T-cell (primary cell): ENCODE measurements at places on chromosomes 4 and X. TPM values are rescaled to one million over a fixed set of nuclear protein-coding genes. Genes with fewer than 3 reads are reported as not detected.

The NXF2 gene
- total RNA-seq, result not detected

GRCh38 chr4:129085472-129085871, 7.9 kb downstream of the SCLT1 start:
- H3K36me3 ChIP-seq, result no peaks in the 10 kb centered on the region
- no peaks in the 10 kb centered on the region for H3K4me1 ChIP-seq
- H3K27me3 ChIP-seq, result no peaks in the 10 kb centered on the region

- no peak overlapping the region for H3K27ac ChIP-seq
- H3K27me3 ChIP-seq, result no peaks in the 10 kb centered on the region
- no peaks in the 10 kb centered on the region for H3K4me1 ChIP-seq
- no peak overlapping the region for H3K4me3 ChIP-seq
- no peaks in the 10 kb centered on the region for H3K36me3 ChIP-seq
- DNase-seq, result no peak
These were observed 260.8 kb upstream of the TENM3 start for GRCh38 chr4:181982437-181982836.

DNA sequence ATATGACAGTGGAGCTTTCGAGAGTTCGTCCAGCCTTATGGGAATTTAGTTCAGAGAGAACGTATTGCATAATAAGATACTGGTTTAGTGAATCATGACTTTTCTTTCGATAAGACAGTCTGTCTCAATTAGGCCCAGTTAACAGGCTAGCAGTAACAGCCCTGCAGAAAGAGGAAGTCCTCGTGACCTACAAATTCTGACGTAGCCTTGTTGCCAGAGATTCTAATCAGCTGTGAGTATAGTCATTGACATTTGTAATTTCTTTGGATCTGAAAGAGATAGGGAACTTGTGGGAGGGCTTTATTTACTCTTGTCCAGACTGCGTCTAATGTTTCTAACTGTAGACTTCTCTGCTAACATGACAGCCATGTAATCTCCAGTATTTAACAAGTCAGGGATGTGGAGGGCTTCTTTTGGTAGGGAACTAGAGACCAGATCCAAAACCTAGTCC, 15.8 kb downstream of the ART3 start:
- no peaks in the 10 kb centered on the region for H3K36me3 ChIP-seq
- no peak overlapping the region for H3K4me3 ChIP-seq
- DNase-seq, result no peak
- no peaks in the 10 kb centered on the region for H3K27me3 ChIP-seq
- no peaks in the 10 kb centered on the region for H3K4me1 ChIP-seq

DNA sequence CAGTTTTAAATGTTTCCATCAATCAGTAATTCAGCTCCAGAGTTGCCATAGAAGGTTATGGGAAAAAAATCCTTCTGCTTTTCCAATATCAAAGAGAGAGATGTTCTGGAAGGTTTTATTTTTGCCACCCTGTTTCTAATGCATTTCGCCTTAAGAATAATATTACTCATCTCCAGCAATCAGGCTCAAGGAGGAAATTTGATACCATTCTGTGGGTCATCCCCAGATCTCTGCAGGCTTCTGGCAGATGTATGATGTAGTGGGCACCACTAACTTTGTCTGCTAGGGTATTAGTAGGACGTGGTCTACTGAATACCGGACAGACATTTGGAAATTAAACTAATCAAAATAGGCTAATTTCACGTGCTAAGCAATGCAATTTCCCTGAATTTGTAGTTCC, 645.4 kb upstream of the TENM3 start:
- no peaks in the 10 kb centered on the region for H3K27me3 ChIP-seq
- H3K27ac ChIP-seq, result no peak overlapping the region
- H3K4me1 ChIP-seq, result no peaks in the 10 kb centered on the region
- no peak for DNase-seq
- no peaks in the 10 kb centered on the region for H3K36me3 ChIP-seq

- H3K4me3 ChIP-seq, result no peak overlapping the region
- peak; percentile 1 for DNase-seq
- H3K27me3 ChIP-seq, result peaks cover 12% of the 10 kb centered on the region
- H3K36me3 ChIP-seq, result no peaks in the 10 kb centered on the region
These were observed 209.3 kb downstream of the UGT8 start for GRCh38 chr4:114807759-114808404.

The CPZ gene
- total RNA-seq, result 0.18 TPM

The HSFX4 gene
- not detected for total RNA-seq

DNA sequence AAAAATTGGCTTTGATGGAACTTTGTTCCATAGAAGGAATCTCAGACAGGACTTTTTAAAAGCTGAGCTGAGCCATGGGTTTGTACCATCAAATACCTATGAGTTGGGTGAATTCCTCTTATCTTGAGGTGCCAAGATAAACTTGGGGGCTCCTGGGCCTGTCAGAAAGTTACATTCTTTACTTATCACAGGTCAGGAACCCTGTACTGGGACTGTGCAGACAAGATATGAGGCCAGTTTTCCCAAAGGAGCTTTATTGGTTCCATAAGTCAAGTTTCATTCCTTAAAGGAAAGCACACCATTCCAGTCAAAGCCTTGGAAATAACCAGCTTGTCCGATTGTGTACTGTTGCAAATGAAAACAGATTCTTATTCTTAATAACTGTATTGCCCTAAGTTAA, 72.4 kb upstream of the PACRGL start:
- no peak for DNase-seq
- H3K27me3 ChIP-seq, result no peaks in the 10 kb centered on the region
- no peak overlapping the region for H3K4me3 ChIP-seq
- H3K4me1 ChIP-seq, result no peaks in the 10 kb centered on the region
- H3K36me3 ChIP-seq, result no peaks in the 10 kb centered on the region

GRCh38 chr4:36779601-36780000, 464.9 kb upstream of the NWD2 start:
- DNase-seq, result no peak
- H3K27ac ChIP-seq, result no peak overlapping the region
- no peak overlapping the region for H3K4me3 ChIP-seq
- H3K4me1 ChIP-seq, result no peaks in the 10 kb centered on the region
- H3K27me3 ChIP-seq, result no peaks in the 10 kb centered on the region
- H3K36me3 ChIP-seq, result no peaks in the 10 kb centered on the region

The FHDC1 gene
- 0.28 TPM for total RNA-seq

- H3K27ac ChIP-seq, result no peak overlapping the region
- no peaks in the 10 kb centered on the region for H3K36me3 ChIP-seq
- H3K27me3 ChIP-seq, result no peaks in the 10 kb centered on the region
- no peak for DNase-seq
- H3K4me1 ChIP-seq, result no peaks in the 10 kb centered on the region
These were observed 133.4 kb downstream of the ATG4A start for GRCh38 chrX:108224727-108225621.

DNA sequence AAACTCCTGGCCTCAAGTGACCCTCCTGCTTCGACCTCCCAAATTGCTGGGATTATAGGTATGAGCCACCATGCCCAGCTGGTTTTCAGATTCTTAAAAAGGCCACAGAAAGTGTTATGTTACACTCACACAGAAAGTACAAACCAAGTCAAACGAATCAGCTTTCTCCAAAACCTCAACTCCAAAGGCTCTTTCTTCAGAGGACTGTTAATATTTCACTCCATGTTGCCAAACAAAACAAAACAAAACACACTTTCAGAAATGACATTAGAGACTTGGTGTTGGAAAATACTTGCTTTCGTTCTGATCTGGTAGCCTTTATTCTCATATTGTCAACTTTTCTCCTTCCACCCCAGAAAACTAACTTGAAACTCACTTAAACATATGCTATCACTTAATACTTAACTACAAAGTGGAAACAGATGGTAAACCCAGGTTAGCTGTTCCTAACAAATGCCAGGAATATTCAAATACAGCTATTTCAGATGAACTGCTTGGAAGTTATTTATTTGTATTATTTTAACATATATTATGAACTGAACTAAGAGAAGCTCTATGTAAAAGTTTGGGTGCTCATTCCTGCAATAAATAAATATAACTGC, 34.7 kb downstream of the RLIM start:
- no peak overlapping the region for H3K4me3 ChIP-seq
- H3K4me1 ChIP-seq, result no peaks in the 10 kb centered on the region
- H3K36me3 ChIP-seq, result peaks cover 2% of the 10 kb centered on the region
- no peak overlapping the region for H3K27ac ChIP-seq
- DNase-seq, result no peak

DNA sequence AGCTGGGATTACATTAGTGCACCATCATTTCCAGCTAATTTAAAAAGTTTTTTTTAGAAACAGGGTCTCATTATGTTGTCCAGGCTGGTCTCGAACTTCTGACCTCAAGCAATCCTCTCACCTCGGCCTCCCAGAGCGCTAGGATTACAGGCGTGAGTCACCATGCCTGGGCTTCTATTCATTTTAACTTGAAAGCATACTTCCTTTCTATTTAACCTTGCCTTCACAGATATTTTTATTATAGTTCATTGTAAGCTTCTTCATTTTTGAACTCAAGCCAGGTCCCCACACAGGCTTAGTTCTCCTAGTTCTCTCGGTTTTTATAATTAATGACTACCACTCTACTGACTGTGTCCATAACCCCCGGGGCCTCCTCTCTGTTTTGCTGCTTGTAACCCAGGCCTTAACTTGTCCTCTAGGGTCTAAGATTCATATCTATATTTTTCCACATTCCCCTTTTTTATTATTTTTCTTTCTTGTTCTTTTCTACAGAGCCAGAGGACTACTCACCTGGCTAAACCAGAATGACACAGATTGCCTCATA, 50.7 kb downstream of the SNX12 start:
- H3K4me1 ChIP-seq, result no peaks in the 10 kb centered on the region
- H3K27ac ChIP-seq, result no peak overlapping the region
- H3K4me3 ChIP-seq, result no peak overlapping the region

DNA sequence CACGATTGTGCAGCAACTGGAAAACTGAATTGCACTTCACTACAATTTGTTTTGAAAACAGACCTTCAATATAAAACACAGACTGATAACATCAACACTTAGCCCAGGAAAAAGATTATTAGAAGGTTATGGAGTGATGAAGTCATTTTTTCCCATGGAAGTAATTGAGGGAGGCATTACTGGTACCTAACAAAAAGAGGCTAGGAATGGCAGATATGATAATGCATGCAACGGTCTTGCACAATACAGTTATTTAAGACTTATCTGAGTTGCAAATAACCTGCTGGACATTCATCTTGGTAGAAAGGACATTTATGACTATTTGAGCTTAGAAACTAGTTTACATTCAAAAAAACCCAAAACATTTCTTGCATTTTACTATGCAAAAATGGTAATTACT, 1031.9 kb downstream of the FAT4 start:
- no peak overlapping the region for H3K4me3 ChIP-seq
- no peaks in the 10 kb centered on the region for H3K27me3 ChIP-seq
- no peak for DNase-seq
- H3K27ac ChIP-seq, result no peak overlapping the region
- H3K4me1 ChIP-seq, result no peaks in the 10 kb centered on the region
- no peaks in the 10 kb centered on the region for H3K36me3 ChIP-seq

GRCh38 chr4:175944126-175944910, 121.3 kb upstream of the WDR17 start:
- no peak overlapping the region for H3K27ac ChIP-seq
- DNase-seq, result no peak
- no peak overlapping the region for H3K4me3 ChIP-seq
- H3K4me1 ChIP-seq, result peaks cover 3% of the 10 kb centered on the region
- H3K27me3 ChIP-seq, result no peaks in the 10 kb centered on the region

DNA sequence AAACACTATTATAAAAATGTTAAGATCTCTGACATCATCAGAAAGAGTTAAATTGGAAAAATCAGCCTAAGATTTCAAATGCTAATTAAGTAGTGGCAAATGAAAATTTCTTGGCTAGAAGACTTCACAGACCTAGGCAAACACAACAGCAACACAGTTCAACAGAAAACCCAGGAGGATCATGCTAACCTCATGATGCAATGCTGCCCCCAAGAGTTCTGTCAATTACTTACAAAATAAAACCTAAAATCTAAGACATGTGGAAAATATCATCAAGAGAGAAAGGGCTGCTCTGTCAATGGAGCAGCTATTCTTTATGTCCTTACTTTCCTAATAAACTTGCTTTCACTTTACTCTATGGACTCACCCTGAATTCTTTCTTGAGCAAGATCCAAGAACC, 21.0 kb downstream of the S100G start:
- H3K27ac ChIP-seq, result no peak overlapping the region
- DNase-seq, result peak; percentile 22
- no peaks in the 10 kb centered on the region for H3K4me1 ChIP-seq
- H3K4me3 ChIP-seq, result no peak overlapping the region
- no peaks in the 10 kb centered on the region for H3K27me3 ChIP-seq
- H3K36me3 ChIP-seq, result no peaks in the 10 kb centered on the region

The CFAP47 gene
- not detected for total RNA-seq

GRCh38 chrX:1537031-1537715, at the start of gene P2RY8:
TSS of gene P2RY8 (minus strand) at chrX:1537185. CDS start at chrX:1466558, 70,627 bp downstream.
- no peaks in the 10 kb centered on the region for H3K27me3 ChIP-seq
- peaks cover 39% of the 10 kb centered on the region for H3K4me1 ChIP-seq
- peaks cover 2% of the 10 kb centered on the region for H3K36me3 ChIP-seq
- DNase-seq, result peak; percentile 78
- peak within 1 kb of the TSS; percentile 97 for H3K4me3 ChIP-seq
- peak within 1 kb of the TSS; percentile 95 for H3K27ac ChIP-seq

DNA sequence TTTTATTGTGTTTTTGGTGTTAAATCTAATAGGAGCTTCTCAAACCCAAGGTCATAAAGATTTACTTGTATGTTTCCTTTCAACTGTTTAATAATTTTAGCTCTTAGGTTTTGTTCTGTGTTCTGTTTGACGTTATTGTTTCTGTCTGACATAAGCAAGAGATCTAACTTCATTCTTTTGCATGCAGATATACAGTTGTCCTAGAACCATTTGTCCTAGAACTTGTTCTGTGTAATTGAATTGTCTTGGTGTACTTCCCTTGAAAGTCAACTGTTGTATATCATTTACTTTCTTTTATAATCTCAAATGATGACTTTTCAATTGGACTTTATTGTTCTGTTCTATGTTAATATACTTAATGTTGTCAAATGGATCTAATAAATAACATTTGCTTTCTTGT, 977.1 kb downstream of the FAT4 start:
- no peak overlapping the region for H3K4me3 ChIP-seq
- H3K27me3 ChIP-seq, result no peaks in the 10 kb centered on the region
- no peak overlapping the region for H3K27ac ChIP-seq
- DNase-seq, result no peak

The ITIH6 gene
- total RNA-seq, result not detected

- no peaks in the 10 kb centered on the region for H3K4me1 ChIP-seq
- DNase-seq, result no peak
- peaks cover 6% of the 10 kb centered on the region for H3K36me3 ChIP-seq
- H3K4me3 ChIP-seq, result no peak overlapping the region
These were observed 77.0 kb downstream of the PAPSS1 start for GRCh38 chr4:107643021-107643420.

DNA sequence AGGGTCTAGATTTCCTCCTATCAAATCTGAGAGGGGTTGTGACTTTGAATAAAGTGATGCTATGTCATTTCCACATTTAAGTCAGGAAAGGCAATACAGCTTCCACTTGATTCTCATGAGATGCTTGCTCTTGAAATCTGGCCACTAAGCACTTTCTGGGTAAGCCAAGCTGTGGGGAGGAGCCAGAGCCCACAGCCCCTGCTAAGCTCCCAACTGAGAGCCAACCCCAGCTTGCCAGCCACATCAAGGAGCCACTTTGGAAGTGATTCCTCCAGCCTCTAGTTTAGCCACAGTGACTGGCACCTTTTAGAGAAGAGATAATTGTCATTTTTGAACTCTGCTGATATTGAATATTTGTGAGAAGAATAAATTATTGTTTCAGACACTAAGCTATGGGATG, 1441.5 kb upstream of the IGFBP7 start:
- no peak for DNase-seq
- H3K4me3 ChIP-seq, result no peak overlapping the region
- no peaks in the 10 kb centered on the region for H3K36me3 ChIP-seq
- H3K4me1 ChIP-seq, result no peaks in the 10 kb centered on the region
- no peak overlapping the region for H3K27ac ChIP-seq

- no peak overlapping the region for H3K4me3 ChIP-seq
- H3K36me3 ChIP-seq, result no peaks in the 10 kb centered on the region
- H3K27ac ChIP-seq, result no peak overlapping the region
- no peaks in the 10 kb centered on the region for H3K27me3 ChIP-seq
These were observed 51.7 kb downstream of the PHF8 start for GRCh38 chrX:53992589-53992988.
